ENCODE measurements at places on chromosomes 13 and 19.

DNA sequence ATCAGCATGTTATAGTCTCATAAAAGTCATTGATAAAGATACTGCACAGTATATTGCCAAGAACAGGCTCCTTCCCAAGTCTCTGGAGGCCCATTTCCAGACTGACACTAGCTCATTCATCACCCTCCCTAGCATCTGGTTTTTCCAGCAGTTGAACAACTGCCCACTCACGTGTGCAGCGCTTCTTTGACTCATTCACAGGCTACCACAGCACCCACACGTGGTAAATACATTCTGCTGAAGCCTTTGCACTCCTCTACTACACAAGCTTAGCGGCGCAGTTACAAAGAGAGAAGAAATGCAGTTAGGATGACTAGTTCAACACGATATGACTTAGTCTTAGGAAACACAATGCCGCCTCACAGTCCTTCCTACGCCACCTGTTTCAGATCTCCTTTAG is 87.7 kb downstream of the DOCK9 start:
- no peak for DNase-seq

- DNase-seq = peak; percentile 23
Measured at GRCh38 chr19:40530091-40530901, 46.4 kb upstream of the SHKBP1 start.

- DNase-seq = no peak
Measured at GRCh38 chr19:17762505-17763229, 11.4 kb downstream of the FCHO1 start.

DNA sequence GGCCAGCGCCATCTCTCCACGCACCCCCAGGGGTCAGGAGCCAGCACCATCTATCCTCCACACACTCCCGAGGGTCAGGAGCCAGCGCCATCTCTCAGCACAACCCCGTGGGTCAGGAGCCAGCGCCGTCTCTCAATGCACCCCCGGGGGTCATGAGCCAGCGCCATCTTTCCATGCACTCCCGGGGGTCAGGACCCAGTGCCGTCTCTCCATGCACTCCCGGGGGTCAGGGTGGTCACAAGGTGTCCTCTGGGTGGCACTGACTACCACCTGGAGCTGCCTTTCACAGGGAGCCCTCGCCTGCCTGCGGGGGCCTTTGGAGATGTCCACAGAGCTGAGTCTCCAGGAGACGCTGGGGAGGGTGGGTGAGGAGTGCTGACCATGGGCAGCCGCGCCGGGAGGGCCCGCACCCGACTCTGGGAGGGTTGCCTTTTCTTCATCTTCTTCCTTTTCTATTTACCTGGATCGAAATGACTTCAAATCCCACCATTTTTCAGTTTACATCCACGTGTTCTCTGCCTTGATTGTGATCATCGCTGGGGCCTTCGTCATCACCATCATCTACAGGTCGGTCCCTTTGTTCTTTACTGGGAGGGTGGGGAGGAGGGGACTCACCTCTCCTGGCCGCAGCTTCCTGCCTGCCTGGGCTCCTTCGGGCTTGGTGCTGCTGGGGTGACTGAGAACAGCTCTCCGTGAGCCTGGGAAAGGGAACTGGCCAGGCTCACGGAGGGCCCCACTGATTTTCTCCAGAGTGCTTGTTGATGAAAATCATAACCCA is 19.1 kb downstream of the TEX29 start:
- no peak for DNase-seq

DNA sequence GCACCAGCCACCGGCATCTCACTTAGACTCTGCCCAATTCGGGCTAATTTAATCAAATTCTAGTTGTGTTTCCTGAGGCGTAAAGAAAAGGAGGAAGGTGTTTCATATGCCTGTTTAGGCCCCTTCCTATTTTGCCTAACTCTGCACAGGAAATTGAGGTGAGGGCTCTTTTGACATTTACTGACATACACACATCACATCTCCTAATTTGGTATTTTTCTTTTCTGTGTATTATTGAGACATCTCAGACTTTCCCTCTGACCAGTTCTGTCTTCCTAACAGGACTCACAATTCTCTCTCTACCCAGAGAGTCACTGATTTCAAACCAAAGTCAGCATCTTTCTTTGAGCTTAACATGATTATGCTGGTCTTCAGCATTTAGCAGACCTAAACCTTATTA is 7.9 kb downstream of the CEACAM3 start:
- DNase-seq = no peak

- DNase-seq = no peak
Measured at GRCh38 chr19:52687684-52688083, 47.2 kb downstream of the ZNF611 start.

DNA sequence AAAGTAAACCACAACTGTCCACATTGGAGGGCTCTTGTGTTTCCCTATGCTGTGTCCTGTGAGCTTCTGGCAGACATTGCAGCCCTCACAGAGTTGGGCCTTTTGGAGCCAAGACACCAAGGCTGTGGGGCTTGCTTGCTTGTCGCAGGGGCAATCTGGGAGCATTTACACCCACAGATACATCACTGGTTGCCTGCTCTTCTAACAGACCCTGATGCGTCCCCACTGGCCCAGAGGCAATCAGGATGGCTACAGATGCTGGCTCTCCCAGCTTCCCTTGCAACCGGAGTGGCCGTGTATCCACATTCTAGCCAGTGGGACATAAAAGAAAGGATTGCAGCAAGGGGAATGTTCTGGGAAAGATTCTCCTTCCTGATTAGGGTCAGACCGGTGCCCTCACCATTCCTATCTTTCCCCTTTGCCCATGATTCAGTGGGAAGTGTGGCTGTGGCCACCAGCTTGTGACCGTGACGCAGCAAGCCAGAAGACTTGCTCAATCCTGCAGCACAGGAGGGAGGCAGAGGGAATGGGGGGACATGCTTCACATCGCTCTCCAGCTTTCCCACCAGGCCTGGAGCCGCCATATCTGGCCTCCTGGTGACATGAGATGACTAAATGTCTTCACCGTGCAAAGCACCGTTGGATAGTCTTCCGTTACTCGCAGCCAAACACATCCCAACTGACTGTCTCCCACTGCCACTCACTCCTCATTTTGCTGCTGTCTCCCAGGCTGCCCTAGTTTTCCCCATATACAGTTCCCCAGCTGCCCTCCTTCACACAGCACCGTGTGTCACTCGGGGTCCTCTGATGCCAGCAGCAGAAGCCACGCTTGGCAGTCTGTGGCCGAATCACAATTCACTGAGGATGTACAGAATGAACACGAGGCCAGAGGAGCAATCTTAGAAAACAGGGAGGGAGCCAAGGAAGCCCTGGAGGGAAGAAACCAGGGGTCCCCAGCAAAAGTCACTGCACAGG is 151.0 kb downstream of the DPF1 start:
- no peak for DNase-seq

DNA sequence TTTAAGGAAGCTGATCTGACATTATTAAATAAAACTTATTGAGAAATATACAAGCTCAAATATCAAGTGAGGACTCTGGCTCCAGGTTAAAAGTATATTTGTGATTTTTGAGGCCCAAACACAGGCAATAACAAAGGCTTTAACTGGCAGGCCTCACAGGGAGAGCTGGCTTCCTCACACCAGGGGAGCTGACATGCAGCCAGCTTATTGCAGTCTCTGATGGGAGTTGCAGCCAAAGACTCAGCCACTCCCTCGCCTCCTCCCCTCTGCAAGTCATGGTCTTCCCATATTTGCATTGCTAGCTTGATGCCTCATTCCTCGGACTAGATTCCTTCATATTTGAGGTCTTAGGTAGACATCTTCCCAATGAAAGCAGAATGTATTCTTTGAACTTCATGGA is 647.1 kb upstream of the SLITRK6 start:
- DNase-seq = no peak

DNA sequence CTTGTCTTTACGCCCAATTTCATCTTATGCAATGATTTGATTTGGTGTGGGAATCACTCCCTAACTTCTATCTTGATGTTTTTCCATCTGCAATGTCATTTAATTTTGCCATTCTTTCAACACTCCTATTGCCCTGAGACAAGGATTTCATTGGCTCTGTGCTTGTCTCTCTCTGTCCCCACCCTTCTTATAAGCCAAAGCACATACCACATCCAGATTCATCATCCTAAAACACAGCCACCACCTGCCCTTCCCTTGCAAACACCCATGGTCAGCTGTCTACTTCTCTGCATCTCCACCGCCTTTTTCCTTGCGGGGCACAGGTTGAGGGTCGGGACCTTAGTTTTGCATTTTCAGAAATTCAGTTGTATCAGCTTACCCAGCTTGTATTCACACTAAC is 225.8 kb upstream of the SOX21 start:
- no peak for DNase-seq

DNA sequence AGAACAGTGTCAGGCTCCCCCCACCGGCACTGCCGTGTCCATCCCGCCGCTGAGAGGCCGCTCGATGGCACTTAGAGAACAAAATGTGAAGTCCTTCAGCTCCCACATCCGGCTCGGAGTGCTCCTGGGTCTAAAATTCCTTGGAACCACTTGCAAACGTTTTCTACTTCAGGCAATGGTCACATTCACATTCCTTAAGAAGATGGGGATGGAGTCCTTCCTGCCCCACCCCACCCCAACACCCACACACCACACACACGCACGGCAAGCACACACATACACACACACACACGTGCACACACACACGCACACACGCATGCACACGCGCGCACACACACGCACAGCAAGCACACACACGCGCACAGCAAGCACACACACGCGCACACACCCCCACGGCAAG is 83.4 kb downstream of the SOX1 start:
- DNase-seq = no peak

- DNase-seq = no peak
Measured at GRCh38 chr13:20506696-20507095, 19.0 kb downstream of the CRYL1 start.

DNA sequence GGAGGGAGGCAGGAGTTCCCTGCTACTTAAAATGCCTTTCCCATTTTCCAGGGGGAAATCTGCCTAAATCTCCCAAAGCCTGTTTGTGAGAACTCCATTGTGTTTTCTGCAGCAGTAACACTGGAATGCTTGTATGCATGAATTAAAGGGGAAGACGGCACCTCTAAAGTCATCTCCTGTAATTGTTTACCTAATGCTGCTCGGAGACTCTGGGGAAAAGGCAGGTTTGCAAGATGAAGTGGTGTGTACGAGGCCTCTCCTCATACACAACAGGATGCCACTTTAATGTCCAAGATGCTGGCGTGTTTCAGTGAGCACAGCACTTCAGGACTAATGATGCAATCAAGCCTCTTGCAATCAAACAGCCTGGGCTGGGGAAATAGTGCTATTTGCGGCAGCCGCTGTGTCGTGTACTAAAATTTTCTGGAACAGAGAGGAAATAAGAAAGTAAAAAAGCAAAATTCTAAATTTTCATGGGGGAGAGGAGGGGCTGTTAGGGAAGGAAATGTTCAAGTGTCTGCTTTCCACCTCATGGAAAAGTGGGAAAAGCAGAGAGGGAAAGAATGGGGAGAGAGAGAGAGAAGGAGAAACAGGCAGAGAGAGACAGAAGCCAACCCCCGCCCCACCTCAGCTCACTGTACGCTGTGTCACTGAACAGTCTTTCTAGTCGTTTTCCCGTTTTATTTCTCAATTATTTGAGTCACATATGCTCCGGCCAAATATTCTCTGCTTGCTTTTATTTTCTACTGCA is 32.9 kb downstream of the TSHZ3 start:
- no peak for DNase-seq

DNA sequence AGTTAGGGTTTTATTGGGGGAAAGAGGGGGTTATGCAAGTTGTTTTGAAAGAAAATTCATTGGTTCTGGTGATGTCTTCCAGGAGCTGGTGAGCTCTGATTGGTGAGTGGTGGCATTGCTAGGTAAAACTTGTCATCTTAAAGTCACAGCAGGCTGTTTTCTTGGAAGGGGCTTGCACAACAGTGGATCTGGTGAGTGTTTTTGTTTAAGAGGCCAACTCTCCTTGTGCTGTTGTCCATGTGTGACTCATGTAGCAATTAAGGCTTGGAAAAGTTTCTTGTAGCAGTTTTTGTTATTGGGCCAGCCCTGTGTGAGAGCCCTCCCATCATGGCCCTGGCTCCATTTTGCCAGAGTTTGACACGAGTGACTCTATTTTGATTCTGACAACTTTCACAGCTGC is 109.4 kb downstream of the RFC3 start:
- no peak for DNase-seq

DNA sequence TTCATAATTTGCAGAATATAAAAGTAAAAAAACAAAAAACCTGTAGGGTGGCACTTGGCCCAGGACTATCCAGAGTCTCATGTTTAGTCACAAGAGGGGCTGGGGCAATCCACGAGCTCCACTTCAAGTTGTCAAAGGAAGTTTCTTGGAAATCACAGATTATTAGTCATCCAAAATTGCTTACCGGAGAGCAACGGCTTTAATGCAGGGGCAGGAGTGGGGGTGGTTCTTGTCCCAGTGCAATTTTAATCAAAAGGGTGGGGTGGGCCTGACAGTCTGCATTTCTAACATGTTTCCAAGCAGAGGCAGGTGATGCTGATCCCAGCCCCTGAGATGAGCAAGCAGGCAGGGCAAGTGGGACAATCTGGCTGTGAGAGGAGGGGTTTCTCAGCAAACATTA is 233.9 kb downstream of the ABCC4 start:
- no peak for DNase-seq

DNA sequence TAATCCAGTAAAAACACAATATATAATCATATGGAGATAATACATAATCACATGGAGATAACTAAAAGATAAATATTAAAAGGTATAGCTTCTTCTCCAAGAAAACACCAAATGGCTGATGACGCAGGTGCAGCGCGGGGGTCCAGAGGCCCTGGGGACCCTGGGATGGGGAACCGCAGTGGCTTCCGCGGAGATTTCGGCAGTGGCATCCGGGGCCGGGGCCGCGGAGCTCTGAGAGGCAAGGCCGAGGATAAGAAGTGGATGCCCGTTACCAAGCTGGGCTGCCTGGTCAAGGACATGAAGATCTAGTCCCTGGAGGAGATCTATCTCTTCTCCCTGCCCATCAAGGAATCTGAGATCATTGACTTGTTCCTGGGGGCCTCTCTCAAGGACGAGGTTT is 10.5 kb downstream of the ZNF44 start:
- no peak for DNase-seq

GRCh38 chr13:65606622-65607021 is 1623.5 kb downstream of the PCDH9 start:
- no peak for DNase-seq

- DNase-seq = no peak
Measured at GRCh38 chr13:110109910-110110309, 197.0 kb downstream of the COL4A1 start.
